ENCODE measurements at places on chromosomes 2 and 18. TPM values are rescaled to one million over a fixed set of nuclear protein-coding genes. Genes with fewer than 3 reads are reported as not detected.

TLX2 gene
- not detected for total RNA-seq

DHRS9 gene
- 0.27 TPM for total RNA-seq

ITGA6 gene
- 0.29 TPM for total RNA-seq

SERPINB10 gene
- not detected for total RNA-seq

CFC1 gene
- total RNA-seq: not detected

GALNT14 gene
- total RNA-seq: not detected

ASB18 gene
- not detected for total RNA-seq

SLC38A11 gene
- not detected for total RNA-seq

REG3A gene
- 0.31 TPM for total RNA-seq

CABYR gene
- total RNA-seq: not detected

KIDINS220 gene
- total RNA-seq: 34.4 TPM

GAL3ST2 gene
- total RNA-seq: 0.31 TPM

- no peaks in the 10 kb centered on the region for H3K36me3 ChIP-seq
- H3K27me3 ChIP-seq: no peaks in the 10 kb centered on the region
- H3K27ac ChIP-seq: no peak overlapping the region
- H3K4me1 ChIP-seq: no peaks in the 10 kb centered on the region
- H3K4me3 ChIP-seq: no peak overlapping the region
Observed at GRCh38 chr2:170101789-170102188, 76.2 kb upstream of the MYO3B start.

GRCh38 chr18:9709304-9709877, 1.3 kb downstream of the RAB31 start:
- DNase-seq: no peak
- H3K4me1 ChIP-seq: peaks cover 65% of the 10 kb centered on the region
- peak overlapping the region; percentile 76 for H3K4me3 ChIP-seq
- no peak overlapping the region for H3K27ac ChIP-seq
- H3K36me3 ChIP-seq: peaks cover 17% of the 10 kb centered on the region
- no peaks in the 10 kb centered on the region for H3K27me3 ChIP-seq

GRCh38 chr2:203080447-203081045, 65.9 kb downstream of the NBEAL1 start:
- DNase-seq: no peak
- H3K27me3 ChIP-seq: no peaks in the 10 kb centered on the region
- H3K4me3 ChIP-seq: no peak overlapping the region
- peaks cover 2% of the 10 kb centered on the region for H3K36me3 ChIP-seq

DNA sequence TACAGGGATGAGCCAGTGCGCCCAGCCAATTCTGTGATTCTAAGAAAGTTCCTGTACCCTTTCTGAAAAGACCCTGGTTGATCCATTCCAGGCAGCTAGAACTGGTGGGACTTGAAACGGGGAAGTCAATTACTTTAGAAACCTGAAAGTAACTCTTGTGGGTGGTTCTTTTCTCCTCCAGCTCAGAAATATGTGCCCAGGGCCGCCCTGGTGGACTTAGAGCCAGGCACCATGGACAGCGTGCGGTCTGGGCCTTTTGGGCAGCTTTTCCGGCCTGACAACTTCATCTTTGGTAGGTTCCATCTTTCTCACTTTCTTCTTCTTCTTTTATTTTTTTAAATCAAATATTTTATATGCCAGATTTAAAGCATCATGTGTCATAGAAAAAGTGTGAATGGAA, 2.7 kb downstream of the TUBB6 start:
- H3K27ac ChIP-seq: no peak overlapping the region
- DNase-seq: no peak
- no peaks in the 10 kb centered on the region for H3K27me3 ChIP-seq
- H3K36me3 ChIP-seq: peaks cover 58% of the 10 kb centered on the region

- no peak for DNase-seq
- H3K27me3 ChIP-seq: peaks cover 37% of the 10 kb centered on the region
- no peak overlapping the region for H3K4me3 ChIP-seq
Observed at GRCh38 chr2:172211512-172211911, 108.8 kb upstream of the DLX2 start.

GRCh38 chr2:207928079-207928478, 97.2 kb downstream of the PLEKHM3 start:
- peaks cover 3% of the 10 kb centered on the region for H3K4me1 ChIP-seq
- no peak for DNase-seq
- H3K27ac ChIP-seq: no peak overlapping the region
- H3K4me3 ChIP-seq: no peak overlapping the region
- H3K36me3 ChIP-seq: no peaks in the 10 kb centered on the region

DNA sequence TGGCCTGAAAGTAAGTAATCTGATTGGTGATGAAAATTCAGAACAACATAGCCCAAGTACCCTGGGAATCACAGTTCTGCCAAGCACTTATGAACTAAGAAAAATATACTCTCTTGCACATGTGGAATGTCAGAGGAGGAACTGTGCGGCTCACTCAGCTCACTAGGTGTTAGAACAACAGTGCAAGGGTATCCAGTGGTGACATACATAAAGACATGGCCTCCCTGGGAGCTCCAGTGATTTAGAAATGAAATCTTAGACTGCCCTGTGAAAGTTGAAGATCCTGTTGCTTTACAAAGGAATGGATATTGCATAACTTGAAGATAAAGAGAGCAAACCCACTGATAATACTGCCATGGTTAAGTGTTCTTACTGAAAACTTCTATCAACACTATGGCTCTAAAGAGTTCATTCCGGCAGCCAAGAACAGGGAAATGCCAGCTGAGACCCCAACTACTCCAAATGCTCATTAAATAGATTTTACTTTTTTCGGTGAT, 246.2 kb downstream of the ARHGAP15 start:
- no peak overlapping the region for H3K4me3 ChIP-seq
- no peaks in the 10 kb centered on the region for H3K36me3 ChIP-seq
- no peaks in the 10 kb centered on the region for H3K4me1 ChIP-seq
- no peaks in the 10 kb centered on the region for H3K27me3 ChIP-seq
- no peak overlapping the region for H3K27ac ChIP-seq

- H3K36me3 ChIP-seq: peaks cover 46% of the 10 kb centered on the region
- H3K4me3 ChIP-seq: no peak overlapping the region
- H3K27ac ChIP-seq: no peak overlapping the region
- H3K27me3 ChIP-seq: no peaks in the 10 kb centered on the region
Observed at GRCh38 chr18:45877403-45877802, 51.9 kb downstream of the SIGLEC15 start.

DNA sequence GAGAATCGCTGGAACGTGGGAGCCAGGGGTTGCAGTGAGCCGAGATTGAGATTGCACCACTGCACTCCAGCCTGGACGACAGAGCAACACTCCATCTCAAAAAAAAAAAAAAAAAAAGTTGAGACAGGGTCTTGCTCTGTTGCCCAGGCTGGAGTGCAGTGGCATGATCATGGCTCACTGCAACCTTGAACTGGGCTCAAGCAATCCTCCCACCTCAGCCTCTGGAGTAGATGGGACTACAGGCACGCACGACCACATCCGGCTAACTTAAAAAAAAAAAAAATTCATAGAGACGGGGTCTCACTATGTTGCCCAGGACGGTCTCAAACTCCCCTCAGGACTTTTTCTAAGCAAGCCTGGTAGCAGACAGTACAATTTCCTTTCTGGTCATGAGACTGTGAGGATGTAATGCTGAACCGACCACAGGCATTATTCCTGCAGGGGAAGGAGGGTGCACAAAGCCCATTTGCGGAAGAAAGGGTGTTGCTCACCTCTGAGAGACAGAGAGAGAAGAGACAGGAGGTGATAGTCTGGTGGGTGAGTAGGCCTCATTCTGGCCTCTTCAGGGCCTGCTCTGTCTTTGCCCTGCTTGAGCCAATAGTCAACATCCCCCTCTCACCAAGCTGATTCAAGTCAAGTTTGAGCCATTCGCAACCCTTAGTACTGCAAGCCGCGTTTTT, 205.3 kb downstream of the ZFP36L2 start:
- no peaks in the 10 kb centered on the region for H3K36me3 ChIP-seq
- no peak for DNase-seq
- no peak overlapping the region for H3K4me3 ChIP-seq
- H3K4me1 ChIP-seq: peaks cover 4% of the 10 kb centered on the region
- no peak overlapping the region for H3K27ac ChIP-seq
- H3K27me3 ChIP-seq: no peaks in the 10 kb centered on the region

DNA sequence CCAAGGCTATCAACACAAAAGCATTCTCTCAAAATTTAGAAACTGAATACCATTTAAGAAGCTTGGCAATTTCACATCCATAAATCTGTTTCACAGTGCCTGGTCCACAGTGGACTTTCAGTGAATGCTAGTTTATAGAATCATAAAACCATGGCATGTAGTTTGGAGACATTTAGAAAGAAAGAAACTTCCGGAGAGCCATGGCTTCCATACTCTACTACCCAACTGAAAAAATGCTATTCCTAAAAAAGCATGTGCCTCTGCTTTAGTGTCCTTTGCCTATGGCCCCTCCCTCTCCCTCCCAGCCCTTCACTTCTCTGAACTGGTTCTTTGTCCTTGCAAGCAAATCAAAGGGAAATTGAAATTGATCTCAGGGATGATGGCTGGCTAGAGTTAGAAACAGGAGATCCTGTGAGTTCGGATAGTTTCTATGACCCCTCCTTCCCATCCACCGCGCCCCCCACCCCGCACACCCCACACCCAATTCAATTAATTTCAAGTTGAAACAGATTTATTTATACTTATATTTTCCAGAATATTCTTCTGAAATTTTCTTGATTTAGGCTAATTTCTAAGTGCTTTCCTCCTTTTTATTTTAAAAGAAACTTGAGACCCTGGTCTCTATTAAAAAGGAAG, 248.3 kb downstream of the TRIB2 start:
- DNase-seq: peak; percentile 20
- no peaks in the 10 kb centered on the region for H3K36me3 ChIP-seq
- peaks cover 8% of the 10 kb centered on the region for H3K4me1 ChIP-seq
- peak overlapping the region; percentile 85 for H3K27ac ChIP-seq
- no peak overlapping the region for H3K4me3 ChIP-seq

DNA sequence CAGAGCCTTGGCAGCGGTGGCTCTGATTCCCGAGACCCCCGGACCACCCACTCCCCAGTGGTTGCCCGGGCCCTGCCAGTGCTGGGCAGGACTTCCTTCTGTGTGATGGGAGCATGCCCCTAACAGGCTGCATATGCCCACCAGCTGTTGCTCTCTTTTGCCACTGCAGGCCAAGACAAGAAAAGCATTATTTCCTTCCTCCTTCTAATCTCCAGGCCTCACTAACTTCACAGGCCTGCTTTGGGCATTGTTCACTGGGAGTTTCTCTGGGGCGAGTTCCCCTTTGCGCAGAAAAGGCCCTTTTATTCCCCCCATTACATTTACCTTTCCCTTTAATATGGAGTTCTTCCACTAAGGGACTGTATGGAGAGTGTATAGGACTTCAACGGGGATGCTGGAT, 249.1 kb upstream of the SIX2 start:
- no peaks in the 10 kb centered on the region for H3K4me1 ChIP-seq
- H3K4me3 ChIP-seq: no peak overlapping the region
- no peak overlapping the region for H3K27ac ChIP-seq
- H3K27me3 ChIP-seq: peaks cover 29% of the 10 kb centered on the region

DNA sequence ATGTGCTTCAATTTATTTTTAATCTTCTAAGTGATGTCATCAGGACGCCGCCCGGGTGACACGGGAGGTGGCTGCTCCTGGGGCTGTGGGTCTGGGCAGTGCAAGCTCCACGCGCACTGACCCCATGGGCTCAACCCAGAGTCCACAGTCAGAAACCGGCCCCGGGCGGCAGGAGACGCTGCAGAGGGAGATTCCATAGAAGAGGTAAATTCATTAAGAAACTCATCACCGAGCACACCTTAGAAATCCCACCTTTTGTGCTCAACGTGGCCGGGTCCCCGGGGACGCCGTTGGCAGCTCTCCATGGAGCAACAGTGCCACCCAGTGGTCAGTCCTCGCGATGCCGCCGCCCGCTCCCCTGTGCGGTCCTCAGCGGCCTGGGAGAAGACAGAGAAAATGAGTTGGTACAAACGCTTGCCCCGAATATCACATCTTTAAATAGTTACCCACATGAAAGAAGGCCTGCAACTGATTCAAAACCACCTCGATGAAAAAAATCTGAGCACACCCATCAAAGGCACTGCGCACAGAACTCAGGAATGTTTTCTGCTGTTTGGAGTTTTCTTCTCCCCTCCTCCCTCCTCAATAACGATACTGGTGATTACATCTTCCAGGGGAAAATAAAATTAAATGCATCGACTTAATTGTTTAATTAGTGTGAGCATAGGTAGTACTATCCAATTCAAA, 92.6 kb downstream of the CMPK2 start:
- no peak overlapping the region for H3K27ac ChIP-seq
- H3K4me3 ChIP-seq: no peak overlapping the region
- no peaks in the 10 kb centered on the region for H3K27me3 ChIP-seq
- no peaks in the 10 kb centered on the region for H3K36me3 ChIP-seq
- H3K4me1 ChIP-seq: peaks cover 6% of the 10 kb centered on the region

All from K562 (cell line).